ENCODE measurements at places on chromosomes 3 and 15. TPM values are rescaled to one million over a fixed set of nuclear protein-coding genes. Genes with fewer than 3 reads are reported as not detected.

DNA sequence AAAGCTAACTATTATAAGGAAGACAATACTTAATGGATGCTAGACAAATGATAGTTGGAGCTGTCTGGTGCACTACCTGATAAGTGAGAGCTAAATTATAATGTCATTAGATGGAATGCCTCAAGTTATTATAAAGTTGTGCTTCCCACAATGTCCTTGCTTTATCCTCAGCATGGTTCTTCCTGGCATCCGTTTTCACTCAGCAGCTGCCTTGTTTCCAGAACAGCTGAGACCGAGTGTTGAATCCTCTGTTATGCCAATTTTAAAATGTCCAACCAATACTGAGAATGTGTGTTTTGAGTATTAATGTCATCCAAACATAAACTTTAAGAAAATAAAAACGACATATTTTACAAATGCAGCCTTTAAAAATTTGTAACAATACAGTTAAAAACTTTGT, 286.7 kb upstream of the SOX2 start:
- DNase-seq = no peak

- peak; percentile 22 for DNase-seq
These were observed 173.2 kb downstream of the CHDH start for GRCh38 chr3:53672981-53673380.

- no peak for DNase-seq
These were observed 32.4 kb downstream of the CD200R1L start for GRCh38 chr3:112814266-112814665.

GRCh38 chr15:48433226-48433886, 102.1 kb downstream of the DUT start:
- no peak for DNase-seq

- no peak for DNase-seq
These were observed 42.1 kb downstream of the IGF1R start for GRCh38 chr15:98690272-98690950.

DNA sequence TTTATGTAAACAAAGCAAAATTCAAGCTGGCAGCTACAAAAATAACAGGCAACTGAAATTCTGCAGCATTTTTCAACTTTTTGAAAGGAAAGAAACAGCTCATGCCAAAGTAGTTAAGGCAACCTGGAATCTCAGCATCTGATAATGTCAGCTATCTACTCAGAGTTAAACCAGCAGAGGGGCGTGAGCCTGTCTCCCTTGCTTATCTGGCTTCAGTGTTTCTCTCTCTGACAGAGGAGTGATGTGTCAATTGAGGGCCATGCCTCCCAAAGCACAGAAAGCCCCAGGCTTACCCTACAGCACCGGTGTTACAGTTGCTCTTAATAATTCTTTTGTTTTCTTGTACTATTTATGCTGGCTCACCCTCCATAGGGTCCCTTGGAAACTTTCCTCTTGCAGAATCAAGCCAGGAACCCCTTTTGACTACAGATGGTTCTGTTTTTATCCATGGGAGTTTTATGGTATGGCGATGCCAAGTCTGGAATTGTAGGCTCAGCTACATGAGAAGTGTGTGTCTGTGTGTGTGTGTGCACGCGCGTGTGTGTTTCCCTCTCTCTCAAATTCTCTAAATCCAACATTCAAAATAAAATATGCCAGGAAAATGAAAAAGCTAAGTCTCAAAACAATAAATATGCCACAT, 7.3 kb downstream of the TMEM212 start:
- DNase-seq = no peak

DNA sequence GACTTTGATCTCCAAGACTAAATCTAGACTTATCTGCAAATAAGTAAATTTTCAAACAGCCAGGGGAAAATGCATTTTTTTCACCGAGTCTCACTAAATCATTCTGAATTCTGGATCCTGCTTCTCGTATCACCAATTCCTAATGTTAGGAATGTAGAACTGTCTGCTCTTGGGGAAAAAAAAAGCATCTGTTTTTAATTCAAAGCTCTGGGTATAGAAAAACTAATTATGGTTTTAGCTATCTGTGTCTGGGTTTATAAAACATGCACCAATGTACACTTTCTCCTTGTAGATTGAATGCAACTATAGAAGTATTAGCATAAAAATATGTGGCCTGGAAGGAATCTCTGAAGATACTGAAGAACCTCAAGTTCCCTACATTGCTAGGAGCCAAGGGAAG, 4.8 kb upstream of the CDAN1 start:
- no peak for DNase-seq

DNA sequence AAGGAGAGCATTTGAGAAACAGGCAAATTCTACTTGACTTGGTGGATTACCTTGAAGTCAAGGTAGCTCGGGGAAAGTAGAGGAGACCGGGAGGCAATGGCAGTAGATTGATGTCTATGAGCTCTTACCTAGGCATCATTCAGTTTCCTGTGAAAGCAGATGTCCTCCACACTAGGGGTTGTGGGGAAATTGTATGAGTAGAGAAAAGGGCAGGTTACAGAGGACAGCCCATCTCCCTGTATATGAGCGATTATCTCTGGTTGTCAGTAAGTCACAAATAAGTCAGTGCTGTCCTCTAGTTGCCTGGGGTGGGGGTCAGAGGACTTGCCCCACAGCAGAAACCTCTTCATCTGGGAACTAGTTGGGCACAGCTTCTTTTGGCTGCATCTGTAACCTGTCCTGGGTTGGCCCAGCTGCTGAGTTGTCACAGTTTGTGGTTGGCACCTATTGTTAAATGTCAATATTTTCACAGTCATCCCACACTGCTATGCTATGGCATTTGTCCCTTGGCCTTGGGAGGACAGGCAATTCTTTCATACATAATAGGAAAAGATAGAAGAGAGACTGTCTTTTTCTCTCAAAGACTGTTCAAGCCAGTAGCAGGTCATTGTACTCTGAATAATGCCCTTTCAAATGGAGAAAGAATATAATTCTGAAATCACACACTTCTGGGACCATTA, 53.6 kb upstream of the LRRFIP2 start:
- DNase-seq = no peak

EFCC1 gene
- polyA plus RNA-seq = 2.9 TPM

IQCB1 gene
- 34.8 TPM for polyA plus RNA-seq

HDAC11 gene
- 24.5 TPM for polyA plus RNA-seq

SLC2A2 gene
- 8.6 TPM for polyA plus RNA-seq
